ENCODE measurements at places on chromosomes 2 and 18.

DNA sequence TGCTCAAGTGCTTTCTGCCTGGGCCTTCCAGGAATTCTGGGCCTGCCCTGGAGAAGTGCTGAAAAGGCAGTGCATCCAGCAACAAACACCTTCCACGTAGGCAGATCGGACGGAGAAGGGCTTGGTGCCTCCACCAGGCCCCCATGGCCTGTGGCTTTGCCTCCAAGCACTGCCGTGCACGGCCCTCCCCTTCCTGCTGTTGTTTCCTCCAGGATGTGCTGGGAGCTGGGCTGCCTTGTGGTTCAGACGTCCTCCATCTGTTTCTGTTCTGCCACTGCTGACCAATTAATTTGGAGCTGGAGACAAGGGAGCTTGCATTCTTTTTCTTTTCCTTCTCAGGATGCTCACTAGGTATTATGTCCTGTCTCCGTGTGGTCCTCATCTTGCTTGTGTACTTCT lies 197.0 kb downstream of the HRH4 start:
- DNase-seq: no peak

DNA sequence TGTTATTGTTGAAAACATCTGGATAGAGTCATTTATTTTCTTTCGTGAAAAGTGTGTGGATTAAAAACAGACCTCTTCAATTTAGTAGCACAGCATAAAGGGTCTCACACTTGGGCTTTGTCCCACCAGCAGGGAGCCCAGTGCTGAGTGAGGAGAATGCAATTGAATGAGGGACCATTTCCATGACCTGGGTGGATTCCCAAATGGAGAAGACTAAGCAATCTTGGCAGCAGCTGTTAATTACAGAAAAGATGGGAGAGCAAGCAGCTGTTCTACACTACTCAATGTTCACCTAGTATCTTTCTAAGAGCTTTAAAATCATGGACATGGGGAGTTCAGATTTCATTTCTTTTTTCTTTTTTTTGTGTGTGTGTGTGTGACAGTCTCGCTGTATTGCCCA lies 121.8 kb upstream of the FN1 start:
- no peak for DNase-seq

GRCh38 chr2:173630425-173631126 lies 275.9 kb downstream of the CDCA7 start:
- DNase-seq: no peak

- DNase-seq: no peak
These were observed 311.6 kb downstream of the STK39 start for GRCh38 chr2:167935803-167936110.

DNA sequence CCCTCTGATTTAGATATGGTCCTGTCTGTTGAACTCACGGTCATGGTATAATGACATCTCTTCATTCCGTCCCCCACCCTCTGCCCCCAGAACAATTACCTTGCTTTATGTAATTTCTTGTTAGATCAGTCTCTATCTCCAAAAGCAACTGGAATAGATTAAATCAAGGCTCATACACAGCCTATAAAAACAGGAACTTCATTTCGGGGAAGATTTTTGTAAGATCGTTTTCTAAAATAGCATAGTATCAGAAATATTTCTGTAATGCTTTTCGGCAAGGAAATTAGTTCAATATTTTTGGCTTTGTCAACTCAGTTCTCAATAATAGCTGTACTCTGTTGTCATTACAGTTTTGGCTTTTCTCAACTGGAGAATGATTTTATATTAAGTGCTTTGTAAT lies 157.2 kb downstream of the FMNL2 start:
- no peak for DNase-seq

DNA sequence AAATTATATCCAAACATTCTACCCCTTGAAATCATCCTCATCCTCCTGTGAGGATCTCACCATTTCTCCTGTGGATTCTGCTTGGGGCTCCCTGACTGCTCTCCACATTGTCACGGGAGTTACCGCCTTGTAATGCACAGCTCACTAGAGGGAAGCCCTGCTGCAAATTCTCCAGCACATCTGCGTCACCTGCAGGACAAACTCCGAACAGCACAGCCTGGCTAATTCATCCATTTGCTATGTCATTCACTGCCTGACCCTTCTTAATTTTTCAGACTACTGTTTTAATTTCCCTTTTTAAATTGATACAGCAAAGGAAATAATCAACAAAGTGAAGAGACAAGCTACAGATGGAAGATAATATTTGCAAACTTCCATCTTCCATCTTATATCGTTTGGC lies 627.4 kb downstream of the FBXO15 start:
- DNase-seq: peak; percentile 35

GRCh38 chr2:28687171-28687570 lies 64.5 kb upstream of the PPP1CB start:
- DNase-seq: no peak

DNA sequence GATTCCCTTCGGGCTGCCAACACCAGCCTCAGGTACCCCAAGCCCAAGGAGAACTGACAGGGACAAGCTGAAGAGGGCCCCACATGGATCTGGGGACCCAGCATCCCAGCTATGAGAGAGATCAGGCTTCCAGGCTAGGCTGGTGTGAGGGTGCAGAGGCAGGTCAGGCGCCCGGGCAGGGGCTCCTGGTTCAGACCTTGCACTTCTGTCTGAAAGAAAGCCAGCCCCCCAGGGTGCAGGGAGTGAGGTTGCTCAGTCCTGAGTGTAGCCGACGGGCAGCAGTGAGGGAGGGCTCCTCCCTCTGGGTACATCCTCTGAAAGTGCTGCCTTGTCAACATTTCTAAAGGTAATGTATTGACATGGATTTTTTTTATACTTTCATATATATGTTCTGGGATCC lies 33.1 kb downstream of the KCNF1 start:
- no peak for DNase-seq

DNA sequence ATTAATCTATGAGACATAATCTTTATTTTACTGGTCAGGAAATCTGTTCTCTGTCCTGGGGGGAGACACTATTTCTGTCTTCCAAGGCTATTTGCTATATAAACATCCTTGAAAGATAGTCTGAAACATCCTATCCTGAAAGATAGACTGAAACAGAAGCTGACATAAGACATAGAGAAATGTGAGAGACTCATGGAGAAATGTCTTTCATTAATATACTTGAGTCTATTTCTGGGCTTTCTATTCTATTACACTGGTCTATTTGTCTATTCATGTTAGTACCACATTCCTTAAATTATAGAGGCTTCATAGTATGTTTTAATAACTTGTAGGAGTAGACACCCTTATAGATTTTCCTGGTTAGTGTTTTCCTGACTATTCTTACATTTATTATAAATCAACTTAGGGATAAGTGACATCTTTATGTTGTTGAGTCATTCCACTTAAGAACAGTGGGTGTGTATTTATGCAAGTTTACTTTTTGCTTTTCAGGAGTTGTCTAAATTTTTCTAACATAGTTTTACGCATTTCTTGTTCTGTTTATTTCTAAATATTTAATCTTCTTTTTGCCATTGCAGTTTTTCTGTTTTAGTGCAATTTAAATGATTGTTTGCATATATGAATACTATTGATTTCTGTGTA lies 244.9 kb upstream of the ZSWIM2 start:
- no peak for DNase-seq

DNA sequence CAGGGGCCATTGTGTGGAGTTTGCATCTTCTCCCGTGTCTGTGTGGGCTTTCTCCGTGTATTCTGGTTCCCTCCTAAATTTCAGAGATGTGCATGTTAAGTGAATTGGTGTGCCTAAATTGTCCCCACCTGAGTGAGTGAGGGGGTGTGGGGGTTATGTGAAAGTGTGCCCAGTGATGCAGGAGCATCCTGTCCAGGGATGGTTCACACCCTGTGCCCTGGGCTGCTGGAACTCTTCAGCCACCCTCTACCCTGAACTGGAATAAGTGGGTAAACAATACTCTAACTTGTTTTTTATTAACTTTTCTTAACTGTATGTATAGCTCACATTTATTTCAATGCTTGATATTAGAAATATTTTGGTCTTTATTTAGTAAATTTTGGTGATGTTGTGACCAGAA lies 56.0 kb downstream of the UBE2E3 start:
- no peak for DNase-seq

DNA sequence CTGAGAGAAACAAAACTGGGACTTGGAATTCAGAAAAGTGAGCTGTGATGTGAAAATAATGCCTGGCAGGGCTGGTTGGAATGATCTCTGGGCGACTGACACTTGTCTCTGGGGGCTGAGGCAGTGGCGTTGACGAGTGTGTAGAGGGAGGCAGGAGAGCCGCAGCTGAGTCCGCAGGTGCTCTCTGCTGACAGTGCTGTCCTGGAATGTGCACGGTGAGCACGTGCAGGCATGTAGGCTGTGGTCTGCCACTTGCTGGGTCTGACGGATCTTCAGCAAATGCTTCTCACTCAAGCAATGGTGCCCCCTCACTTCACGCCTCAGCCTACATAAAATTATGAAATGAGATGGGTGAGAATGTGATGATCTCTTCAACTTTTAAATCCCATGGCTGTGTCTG lies 38.5 kb upstream of the ATP9B start:
- no peak for DNase-seq

DNA sequence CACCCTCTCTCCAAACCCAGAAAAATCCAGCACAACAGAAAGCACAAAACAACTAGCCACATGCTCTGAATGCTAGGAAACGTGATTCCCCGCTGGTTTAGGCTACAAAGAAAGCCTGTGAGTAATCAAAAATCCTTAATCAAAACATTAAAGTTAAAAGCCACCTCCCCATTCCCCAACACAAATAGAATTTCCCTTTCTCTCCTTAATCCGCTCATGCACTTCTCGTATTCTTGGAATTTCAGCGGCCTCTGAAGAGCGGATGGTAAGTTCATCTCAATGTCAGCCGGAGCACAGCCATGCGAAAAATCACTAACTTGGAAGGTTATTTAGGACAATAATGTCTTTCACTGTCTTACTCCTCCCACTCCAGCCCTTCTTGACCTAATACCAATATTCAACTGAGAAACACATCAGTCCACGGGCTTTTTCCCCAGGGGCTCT lies 126.7 kb downstream of the OSBPL1A start:
- peak; percentile 20 for DNase-seq

DNA sequence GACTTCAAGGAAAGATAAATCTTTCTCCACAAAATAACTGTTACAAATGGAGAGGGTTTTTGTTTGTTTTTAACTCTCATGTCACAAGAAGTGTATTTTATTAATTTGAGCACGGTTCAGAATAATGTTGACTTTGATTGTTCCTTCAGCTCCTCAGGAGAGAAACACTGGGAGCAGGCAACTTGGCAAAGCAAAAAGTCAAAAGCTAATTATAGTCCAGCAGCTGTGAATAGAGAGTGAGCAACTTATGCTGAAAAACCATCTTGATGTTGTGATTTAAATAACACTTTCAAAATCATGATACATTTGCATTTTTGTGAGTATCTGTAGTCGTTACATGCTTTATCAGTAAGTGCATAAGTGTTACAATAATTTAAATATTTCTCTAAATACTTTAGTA lies 37.5 kb upstream of the TTN start:
- no peak for DNase-seq

- DNase-seq: no peak
These were observed 643.4 kb upstream of the CDH2 start for GRCh38 chr18:28820353-28820752.

- no peak for DNase-seq
These were observed 147.0 kb downstream of the MBD5 start for GRCh38 chr2:148167855-148168254.

GRCh38 chr18:56298935-56299334 lies 339.5 kb downstream of the TXNL1 start:
- no peak for DNase-seq

DNA sequence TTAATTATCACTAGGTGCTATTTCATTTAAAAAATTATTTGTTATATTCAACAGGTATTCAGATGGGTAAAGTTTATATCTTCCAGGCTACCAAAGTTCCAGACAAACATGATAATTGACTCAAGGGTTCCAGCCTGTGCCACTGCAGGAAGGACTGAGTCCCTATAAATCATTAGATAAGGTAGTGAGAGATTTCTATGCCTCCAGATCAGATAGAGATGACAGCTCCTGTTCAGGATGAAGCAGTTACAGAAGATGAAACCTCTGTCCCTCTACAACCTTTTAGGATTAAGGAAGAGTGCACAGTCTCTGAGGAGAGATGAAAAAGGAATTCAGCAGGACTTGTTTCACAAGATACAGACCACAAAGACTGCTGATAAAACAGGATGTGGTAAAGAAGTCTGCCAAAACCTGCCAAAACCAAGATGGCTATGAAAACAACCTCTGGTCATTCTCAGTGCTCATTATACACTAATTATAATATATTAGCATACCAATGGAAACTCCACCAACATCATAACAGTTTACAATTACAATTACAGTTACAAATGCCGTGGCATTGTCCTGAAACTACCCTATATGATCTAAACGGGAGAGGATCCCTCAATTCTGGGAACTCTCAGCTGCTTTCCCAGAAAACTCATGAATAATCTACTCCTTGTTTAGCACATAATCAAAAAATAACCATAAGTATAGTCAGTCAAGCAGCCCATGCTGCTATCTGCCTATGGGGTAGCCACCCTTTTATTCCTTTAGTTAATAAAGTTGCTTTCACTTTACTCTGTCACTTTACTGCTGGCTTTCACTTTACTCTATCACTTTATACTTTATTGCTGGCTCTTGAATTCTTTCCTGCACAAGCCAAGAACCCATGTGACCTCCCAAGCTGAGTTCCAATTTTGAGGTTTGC lies 288.5 kb downstream of the PDE11A start:
- peak; percentile 94 for DNase-seq

DNA sequence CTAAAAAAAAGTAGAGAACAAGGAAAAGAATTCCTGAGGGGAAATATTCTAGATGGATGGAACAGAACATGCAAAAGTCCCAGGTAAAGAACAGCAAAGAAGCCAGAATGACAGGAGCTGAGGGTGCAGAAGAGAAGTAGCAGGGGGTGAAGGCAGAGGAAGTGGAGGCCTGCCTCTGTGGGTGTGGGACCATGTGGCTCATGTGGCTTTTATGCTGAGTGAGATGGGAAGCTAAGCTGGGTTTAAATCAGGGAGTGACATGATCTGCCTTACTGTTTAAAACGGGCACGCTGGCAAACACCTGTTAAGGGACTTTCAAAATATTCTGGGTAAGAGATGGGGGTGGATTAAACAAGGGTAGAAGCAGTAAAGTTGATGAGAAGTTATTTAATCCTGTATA lies 40.0 kb downstream of the GKN2 start:
- DNase-seq: no peak

DNA sequence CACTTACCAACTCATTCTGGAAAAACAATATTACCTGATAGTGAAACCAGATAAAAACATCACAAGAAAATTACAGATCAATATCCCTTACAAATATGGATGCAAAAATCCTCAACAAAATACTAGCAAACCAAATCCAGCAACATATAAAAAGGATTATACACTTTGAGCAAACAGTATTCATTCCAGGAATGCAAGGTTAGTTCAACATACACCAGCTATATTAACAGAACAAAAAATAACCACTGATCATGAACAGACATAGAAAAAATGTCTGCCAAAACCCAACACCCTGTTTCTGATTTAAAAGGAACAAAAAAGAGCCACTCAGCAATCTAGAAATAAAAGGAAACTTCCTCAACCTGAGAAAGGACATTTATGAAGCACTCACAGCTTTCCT lies 62.1 kb downstream of the TLK1 start:
- DNase-seq: no peak
